ENCODE measurements at places on chromosomes 3 and 15.

GRCh38 chr3:143187111-143187510 is 67.5 kb downstream of the CHST2 start:
- no peak for DNase-seq

DNA sequence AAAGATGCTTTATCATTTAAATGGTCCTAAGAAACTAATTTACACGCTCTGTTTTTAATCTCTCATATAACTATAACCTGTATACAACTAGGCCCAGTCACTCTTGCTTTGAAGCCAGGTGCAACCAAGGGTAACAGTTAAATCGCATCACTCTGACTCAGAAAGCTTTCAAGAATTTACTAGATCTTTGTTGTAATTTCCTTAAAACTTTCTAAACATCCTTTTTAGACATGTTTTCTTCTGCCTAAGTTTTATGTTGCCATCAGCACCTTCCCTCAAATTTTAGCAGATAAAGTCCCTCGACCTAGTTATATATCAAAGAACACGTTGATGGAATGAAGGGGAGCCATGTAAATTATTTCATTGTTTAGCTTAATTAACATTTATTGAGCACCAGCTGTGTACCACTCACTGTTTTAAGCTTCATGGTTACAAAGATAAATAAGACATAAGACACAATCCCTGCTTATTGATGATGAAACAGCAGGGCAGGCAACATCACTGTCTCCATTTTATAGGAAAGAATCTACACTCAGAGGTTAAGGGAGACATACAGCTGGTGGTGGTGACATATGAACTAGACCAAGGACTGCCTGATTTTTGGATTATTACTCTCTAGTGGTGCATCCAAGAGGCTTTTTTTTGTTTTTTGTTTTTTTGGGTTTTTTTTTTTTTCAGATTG is 101.0 kb downstream of the CD200R1L start:
- DNase-seq: no peak

- no peak for DNase-seq
Observed at GRCh38 chr3:79249701-79250100, 518.1 kb downstream of the ROBO1 start.

DNA sequence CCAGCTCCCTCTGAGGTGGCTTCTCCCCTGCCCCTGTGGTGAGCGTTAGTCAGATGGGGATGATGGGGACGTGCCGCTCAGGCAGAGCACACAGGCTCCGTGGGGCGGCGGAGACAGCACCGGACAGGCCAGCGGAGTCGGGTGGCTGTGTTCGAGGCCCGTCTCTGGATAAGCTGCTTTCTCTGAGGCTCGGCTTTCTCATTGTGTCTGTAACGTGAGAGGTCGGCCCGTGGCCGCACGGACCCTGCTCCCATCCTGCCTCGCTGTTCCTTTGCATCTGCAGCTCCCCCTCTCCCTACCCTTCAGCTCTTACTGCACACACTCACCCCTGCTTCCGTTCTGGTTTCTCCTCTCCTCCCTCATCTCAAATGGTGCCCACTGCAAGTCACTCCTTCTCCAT is 62.5 kb downstream of the FAM43A start:
- DNase-seq: no peak

DNA sequence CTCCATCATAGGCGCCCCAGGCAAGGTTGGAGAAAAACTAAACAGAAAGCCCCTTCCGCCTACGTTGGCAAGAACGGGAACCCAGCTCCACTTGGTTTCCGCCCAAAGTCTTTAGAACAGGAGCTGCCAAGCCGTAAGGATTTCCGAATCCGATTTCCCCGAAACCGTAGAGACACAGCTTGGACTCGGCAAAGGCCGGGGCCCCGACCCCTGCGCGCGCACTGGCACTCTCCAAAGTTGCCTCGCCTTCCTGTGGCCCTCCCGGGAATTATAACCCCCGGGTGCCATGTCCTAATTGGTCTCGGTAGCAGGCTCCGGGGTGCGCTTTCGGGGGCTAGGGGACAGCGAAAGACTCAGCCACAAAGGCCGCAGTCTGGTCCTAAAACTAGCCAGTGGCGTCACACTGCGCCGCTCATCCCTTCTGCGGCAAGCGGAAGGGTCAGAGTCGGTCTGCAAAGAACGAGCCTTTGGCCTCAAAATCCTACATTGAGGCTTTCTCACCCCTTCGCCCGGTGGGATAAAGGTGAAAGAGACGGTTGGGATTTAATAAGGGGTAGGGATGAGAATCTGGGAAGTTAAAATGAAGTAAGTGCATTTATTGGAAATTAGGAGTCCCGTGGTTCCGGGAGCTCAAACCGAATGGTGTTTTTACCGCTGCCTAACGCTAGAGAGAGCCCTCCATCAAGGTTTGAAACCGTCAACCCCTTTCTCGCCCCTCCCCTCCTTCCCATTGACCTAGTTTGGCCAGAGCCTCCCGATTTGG is 6.8 kb downstream of the BCL6 start:
- no peak for DNase-seq

DNA sequence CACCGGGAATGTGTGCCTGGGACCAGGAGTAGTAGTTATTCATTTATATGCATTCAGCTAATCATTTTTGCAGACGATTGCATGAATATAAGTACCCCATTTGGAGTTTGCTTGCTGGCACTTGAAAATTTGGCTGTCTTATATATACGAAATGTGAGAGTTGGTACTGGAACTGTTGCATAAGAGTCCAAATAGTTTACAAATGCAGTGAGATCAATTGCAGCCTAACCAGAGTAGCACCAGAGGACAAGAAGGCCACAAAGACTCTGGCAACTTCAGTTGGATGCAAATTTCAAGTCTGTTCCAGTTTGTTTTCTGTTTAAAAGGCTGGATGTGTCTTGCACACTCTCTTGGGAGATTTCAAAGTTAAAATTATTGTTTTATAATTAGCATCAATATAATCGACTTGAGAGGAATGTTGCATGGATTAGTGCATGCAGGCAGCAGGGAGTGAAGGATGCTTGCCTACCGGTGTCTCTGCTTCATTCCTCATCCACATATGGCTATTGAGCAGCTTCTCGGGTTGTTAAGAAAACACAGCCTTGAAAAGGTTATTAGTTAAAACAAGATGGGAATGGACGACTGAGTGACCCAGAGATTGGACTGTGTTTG is 213.0 kb downstream of the PTPRG start:
- no peak for DNase-seq

DNA sequence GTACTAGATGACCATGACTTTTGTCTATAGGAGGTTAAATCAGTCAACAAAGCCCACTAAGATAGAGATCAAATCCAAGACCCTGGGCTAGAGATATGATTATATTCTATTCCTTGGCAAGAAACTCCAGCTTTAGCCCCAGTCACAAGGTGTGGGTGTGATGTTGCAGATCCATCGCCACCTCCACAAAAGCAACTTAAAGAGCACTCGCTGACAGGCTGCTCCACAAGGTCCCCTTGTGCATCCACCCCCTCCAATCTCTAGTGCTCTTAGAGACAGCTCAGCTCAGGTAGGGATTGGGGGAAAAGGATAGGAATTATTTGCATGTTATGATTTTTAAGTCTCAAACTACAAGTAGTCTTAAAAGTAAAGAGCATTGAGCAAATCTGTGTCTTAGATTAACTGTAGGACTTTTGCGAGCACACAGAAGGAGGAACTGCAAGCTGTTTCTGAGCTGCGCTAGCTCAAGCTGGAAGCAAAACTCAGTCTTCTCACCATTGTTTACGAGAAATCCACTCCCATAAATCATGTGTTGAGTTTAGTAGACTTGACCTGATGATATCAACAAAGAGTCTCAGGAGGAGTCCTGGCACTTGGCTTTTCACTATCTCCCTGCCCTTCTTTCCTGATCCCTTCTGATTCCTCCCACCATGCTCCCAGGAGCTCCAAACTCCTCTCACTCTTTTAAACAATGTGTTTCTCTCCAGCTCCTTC is 177.6 kb downstream of the STAC start:
- DNase-seq: no peak

All from stimulated activated CD4-positive, alpha-beta T cell treated with anti-CD3 and anti-CD28 coated beads, TNF-alpha, amount 100 ng/mL, for 48 hours (primary cell).